Left lobe of liver (tissue), 2 donors: ENCODE measurements at places on chromosomes 11 and 22.

DNA sequence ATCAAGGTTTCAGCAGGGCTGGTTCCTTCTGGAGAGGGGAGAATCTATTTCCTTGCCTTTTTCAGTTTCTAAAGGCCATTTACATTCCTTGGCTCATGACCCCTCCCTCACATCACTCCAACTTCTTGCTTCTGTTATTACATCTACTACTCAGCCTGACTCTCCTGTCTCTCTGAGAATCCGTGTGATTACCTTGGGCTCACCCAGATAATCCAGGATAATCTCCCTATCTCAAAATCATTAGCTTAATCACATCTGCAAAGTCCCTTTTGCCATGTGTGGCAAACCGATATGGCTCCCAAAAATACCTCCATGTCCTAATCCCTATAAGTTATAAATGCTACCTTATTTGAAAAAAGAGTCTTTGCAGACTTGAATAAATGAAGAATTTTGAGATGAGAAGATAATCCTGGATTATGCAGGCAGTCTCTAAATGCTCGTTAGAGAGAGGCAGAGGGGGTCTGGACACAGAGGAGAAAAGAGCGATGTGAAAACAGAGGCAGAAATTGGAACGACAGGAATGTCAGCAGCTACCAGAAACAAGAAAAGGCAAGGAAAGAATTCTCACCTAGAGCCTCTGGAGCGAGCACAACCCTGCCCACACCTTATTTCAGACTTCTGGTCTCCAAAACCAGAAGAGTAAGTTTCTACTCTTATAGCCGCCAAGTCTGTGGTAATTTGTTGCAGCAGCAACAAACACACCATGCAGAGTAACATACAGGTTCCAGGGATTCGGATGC, 23.6 kb upstream of the ARHGAP32 start:
- no peak for DNase-seq

- no peak for DNase-seq
Measured at GRCh38 chr11:126039485-126040271, 23.0 kb downstream of the CDON start.

- no peak for DNase-seq
Measured at GRCh38 chr22:37349043-37349814, 66.9 kb downstream of the CYTH4 start.

DNA sequence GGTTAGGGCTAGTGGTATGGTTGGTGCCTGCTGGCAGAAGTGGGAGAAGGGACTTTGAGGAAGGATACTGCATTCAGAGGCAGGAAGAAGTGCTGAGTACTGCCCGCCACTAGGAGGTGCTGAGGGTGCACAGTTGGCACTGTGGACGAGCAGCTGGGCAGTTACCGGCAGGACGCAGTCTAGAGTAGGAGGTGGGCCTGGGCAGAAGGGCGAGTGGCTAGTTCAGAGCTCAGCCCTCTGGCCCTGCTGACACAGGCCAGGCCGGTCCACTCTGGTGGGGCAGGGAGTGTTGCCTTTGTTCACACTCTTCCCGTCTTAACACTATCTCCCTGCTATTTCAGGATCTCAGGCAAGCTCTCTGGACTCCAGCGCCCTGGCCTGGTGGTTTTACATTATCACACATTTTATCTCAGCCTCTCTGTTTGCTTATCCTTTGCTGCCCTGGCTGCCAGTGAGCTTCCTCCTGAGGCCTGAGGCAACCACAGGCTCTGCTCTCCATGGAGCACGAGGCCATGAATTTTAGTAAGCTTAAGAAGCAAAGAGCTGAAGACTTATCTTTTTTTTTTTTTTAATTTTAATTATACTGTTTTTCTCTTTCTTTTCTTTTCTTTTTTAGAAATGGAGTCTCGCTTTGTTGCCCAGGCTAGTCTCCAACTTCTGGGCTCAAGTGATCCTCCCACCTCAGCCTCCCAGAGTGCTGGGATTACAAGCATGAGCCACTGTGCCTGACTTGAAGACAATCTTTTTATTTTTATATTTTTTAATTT, 26.9 kb downstream of the SNAP29 start:
- DNase-seq, result peak; percentile 90

- DNase-seq, result peak; percentile 88
Measured at GRCh38 chr22:50258361-50259292, 2.9 kb downstream of the MAPK12 start.

DNA sequence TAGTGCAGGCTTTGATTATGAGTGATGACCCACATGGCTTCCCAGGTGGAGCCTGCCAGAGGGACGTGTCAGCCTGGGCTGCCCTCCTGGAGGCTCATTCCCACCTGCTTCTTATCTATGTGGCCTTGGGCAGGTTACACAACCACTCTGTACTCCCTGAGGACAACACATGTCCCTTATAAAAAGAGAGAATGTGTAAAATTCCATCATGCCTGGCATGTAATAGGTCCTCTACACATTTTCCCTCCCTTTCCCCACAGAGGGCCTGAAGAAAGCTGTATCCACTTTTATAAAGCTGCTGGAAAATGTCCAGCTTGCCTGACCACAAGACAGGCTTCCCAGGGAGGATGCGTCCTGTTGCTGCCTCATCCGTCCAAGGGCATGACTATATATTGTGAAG, 55.0 kb upstream of the VSTM5 start:
- no peak for DNase-seq

GRCh38 chr11:65471447-65471891, 27.4 kb upstream of the MALAT1 start:
- DNase-seq, result no peak

DNA sequence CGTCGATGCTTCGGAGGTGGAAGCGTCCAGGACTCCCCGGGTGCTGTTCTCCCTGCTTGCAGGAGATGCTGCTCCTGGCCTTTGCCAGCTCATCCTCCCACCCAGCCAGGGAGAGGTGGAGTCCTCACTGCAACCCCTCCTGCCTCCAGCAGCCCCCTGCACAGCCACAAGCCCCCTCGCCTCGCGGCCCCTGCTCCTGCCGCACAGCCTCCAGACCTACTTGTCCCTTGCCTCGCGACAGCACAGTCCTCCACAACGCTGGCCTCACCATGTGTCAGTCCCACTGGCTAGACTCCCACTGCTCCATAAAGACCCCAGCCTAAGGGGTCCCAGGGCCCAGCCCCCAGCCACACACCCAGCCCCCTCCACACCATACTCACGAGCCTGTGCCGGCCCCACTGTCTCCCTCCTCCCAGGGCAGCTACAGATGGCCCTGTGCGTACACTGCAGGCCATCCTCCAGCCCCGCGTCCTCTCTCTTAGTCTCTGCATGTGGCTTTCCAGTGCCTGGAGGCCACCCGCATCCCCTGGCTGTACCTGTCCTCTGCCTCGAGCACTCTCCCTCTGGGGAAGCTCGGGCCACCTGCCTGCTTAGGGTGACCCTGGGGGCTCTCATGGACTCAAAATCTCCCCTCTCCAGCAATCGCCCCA, 91.5 kb downstream of the CELSR1 start:
- DNase-seq, result no peak

GRCh38 chr11:119254239-119254638, 48.1 kb downstream of the CBL start:
- DNase-seq, result no peak

- no peak for DNase-seq
Measured at GRCh38 chr11:117702946-117703598, 93.9 kb downstream of the DSCAML1 start.

- DNase-seq, result no peak
Measured at GRCh38 chr11:70167120-70167519, 36.0 kb upstream of the FADD start.

- DNase-seq, result peak; percentile 81
Measured at GRCh38 chr11:3042496-3043314, 14.5 kb downstream of the CARS1 start.

DNA sequence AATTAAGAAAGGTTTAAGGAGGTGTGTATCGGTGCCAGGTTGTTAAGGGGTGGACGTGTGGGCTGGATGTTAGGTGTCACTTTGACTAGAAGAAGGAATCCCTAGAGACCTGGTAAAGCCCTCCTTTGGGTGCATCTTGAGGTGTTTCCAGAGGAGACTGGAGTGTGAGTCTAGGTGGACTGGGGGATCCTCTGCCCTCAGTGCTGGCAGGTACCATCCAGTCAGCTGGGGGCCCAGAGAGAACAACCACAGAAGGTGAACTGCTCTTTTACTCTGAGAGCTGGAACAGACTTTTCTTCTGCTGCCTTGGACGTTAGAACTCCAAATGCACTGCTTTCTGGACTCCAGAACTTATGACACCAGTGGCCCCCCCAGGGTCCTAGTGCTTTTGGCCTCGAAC, 44.0 kb downstream of the SPATA19 start:
- no peak for DNase-seq

- no peak for DNase-seq
Measured at GRCh38 chr22:47043835-47044721, 281.6 kb downstream of the TBC1D22A start.

- no peak for DNase-seq
Measured at GRCh38 chr11:8381871-8382396, 118.3 kb upstream of the LMO1 start.

GRCh38 chr11:123233280-123233974, 38.4 kb upstream of the CLMP start:
- no peak for DNase-seq

GRCh38 chr11:134739136-134739535, 327.1 kb upstream of the B3GAT1 start:
- DNase-seq, result no peak

DNA sequence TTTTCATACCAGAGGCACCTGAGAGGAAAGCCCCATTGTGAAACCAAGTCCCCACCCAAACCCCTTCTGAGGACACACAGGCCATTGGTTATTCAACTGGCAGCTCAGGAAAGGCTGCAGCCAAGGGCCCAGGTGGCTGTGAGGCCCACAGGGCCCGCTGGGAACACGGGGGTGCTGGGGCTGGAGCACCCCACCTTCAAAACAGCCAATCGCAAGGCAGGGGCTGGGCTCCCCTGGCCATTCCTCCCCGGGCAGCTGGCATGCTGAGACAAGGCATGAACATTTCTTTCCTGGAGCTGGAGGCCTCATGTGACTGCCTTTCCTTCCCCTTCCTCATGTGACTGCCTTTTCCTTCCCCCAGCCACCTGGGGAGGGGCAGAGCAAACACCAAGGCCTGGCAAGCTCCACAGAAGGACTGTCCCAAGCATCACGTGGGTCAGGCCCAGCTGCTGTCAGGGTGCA, 76.9 kb downstream of the PIWIL3 start:
- no peak for DNase-seq

GRCh38 chr11:111476956-111477355, 35.2 kb downstream of the BTG4 start:
- DNase-seq, result no peak

DNA sequence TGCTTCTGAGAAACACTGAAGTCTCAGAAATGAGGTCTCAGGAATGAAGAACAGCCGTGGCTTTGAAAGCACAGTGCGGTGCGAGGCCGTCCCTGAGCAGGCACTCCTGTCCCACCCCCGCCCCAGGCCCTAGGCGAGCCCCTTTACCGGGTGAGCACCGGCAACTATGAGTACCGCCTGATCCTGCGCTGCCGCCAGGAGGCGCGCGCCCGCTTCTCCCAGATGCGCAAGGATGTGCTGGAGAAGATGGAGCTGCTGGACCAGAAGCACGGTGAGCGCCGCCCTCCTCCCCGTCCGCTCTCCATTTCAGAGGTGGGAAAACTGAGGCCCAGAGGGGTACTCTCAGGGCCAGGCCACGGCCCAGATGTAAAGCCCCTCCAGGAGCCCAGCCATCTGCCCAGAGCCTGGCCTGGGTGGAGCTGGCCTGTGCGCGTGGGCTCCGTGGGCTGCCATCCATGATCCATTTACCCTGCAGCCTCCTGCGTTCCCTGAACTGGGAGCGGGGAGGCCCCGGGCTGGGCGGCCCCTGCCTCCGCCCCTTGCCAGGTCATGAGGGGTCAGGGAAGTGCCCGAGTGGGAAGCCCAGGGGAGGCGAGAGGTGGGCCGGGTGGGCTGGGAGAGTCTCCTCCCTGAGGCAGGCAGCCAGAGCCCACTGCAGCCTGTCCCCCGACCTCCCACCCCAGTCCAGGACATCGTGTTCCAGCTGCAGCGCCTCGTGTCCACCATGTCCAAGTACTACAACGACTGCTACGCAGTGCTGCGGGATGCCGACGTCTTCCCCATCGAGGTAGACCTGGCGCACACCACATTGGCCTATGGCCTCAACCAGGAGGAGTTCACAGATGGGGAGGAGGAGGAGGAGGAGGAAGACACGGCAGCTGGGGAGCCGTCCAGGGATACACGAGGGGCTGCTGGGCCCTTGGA, 9.5 kb downstream of the SLC16A8 start:
- no peak for DNase-seq

GRCh38 chr11:1771273-1771672, 7.5 kb upstream of the CTSD start:
- no peak for DNase-seq

GRCh38 chr11:130454491-130455252, 6.2 kb downstream of the ADAMTS15 start:
- no peak for DNase-seq

DNA sequence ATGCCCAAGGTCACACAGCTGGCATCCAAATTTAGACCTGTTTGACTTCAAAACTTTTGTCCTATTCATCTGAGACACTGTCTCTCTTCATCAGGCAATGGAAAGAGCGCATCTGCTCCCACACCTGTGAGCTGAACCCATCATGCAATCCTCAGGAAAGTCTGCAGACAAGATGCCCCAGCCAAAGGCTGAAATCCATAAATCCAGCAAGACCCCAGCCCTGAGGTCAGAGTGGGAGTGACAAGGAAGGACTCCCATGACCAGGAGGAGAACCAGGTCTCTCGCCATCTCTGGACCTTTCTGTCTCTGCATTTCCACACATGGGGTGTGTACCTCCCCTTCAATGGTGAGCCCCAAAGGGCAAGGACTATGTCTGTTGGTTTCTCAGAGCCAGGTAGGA, 83.6 kb upstream of the HMGXB4 start:
- DNase-seq, result no peak

GRCh38 chr22:42101199-42101598, 10.6 kb upstream of the NDUFA6 start:
- no peak for DNase-seq

DNA sequence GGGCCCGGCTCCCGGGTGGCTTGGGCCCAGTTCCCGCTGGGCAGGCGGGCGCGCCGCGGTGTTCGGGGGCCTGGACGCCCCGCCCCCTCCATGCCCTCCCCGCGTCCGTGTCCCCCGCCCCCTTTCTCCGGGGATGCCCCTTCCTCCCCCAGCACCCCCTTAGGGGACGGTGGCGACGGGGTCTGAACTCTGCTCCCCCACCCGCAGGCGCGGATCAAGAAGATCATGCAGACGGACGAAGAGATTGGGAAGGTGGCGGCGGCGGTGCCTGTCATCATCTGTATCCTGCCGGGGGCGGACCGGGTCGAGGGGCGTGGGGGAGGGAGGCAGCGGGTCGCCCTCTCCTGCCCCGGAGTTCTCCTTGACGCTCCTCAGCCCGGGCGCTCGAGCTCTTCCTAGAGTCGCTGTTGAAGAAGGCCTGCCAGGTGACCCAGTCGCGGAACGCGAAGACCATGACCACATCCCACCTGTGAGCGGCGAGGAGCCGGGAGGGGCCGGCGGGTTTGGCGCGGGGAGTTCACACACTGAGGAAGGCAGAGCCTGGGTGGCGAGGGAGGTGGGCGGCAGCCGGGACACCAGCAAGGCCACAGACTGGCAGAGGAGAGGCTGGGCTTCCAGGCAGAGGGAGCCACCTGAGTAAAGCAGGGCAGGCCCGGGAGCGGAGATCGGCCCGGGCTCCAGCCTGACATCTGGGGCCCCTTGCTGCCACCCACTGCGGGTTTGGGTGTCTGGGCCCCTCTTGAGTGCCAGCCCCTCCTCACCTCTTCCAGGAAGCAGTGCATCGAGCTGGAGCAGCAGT, 546 bp downstream of the DRAP1 start:
- peak; percentile 63 for DNase-seq
